ENCODE measurements at places on chromosomes 16 and 17.

DNA sequence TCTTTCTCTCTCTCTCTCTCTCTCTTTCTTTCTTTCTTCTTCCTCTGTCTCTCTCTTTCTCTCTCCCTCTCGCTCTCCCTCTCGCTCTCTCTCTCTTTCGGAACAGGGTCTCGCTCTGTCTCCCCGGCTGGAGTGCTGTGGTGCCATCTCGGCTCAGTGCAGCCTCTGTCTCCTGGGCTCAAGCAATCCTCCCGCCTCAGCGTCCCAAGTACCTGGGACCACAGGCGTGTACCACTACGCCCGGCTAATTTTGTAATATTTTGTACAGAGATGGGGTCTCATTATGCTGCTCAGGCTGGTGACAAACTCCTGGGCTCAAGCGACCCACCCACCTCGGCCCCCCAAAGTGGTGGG is 12.7 kb upstream of the KLHDC4 start:
- no peak for DNase-seq

GRCh38 chr17:76446449-76447231 is 6.3 kb downstream of the UBE2O start:
- peak; percentile 81 for DNase-seq

DNA sequence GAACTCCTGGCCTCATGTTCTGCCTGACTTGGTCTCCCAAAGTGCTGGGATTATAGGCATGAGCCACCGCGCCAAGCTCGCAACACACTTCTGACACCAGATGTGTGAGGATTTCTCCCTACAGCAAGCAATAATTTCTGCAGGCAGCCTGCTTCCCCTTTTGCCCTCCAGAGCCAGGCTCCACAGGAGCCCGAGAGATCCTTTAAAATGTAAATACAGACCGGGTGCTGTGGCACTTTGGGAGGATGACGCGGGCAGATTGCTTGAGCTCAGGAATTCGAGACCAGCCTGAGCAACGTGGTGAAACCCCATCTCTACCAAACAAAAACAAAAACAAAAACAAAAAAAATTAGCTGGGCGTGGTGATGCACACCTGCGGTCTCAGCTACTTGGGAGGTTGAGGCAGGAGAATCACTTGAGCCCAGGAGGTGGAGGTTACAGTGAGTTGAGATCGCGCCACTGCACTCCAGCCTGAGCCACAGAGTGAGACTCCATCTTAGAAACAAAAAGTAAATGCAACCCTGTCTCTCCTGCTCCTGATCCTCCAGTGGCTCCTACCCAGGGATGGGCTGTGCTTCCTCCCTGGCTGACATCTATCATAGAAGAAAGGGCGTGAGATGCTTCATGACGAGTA is 14.7 kb downstream of the C16orf96 start:
- no peak for DNase-seq

- no peak for DNase-seq
Measured at GRCh38 chr17:49836111-49837030, 11.5 kb downstream of the TAC4 start.

DNA sequence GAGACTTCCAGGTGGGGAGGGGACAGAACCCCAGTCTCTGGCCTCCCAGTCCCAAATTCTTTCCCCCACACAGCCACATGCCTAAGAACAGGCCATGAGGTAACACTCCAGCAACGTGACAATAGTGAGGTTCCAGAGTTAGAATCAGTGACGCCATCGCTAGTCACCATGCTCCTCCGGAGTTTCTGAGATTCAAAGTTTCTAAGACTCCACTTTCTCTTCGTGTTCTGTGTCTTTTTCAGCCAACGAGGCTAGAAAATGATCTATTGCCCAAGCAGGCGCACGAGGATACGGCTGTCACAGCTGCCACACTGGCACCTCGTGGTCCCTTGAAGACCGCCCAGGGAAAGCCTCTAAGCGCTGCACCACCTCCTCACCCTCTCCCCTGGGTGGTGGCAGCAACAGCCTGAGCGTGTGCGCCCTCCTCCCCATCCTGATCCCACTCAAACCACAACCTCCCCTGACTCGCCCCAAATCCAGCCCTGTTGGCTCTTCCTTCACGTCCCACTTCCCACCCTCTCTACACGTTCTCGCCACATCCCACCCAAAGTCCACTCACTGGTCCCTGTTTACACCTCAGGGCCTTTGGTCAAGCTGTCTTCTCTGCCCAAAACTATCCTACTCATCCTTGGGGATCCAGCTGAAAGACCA is 1.0 kb downstream of the MCRIP1 start:
- no peak for DNase-seq

GRCh38 chr16:71354156-71354555 is 4.4 kb upstream of the CALB2 start:
- DNase-seq, result no peak

DNA sequence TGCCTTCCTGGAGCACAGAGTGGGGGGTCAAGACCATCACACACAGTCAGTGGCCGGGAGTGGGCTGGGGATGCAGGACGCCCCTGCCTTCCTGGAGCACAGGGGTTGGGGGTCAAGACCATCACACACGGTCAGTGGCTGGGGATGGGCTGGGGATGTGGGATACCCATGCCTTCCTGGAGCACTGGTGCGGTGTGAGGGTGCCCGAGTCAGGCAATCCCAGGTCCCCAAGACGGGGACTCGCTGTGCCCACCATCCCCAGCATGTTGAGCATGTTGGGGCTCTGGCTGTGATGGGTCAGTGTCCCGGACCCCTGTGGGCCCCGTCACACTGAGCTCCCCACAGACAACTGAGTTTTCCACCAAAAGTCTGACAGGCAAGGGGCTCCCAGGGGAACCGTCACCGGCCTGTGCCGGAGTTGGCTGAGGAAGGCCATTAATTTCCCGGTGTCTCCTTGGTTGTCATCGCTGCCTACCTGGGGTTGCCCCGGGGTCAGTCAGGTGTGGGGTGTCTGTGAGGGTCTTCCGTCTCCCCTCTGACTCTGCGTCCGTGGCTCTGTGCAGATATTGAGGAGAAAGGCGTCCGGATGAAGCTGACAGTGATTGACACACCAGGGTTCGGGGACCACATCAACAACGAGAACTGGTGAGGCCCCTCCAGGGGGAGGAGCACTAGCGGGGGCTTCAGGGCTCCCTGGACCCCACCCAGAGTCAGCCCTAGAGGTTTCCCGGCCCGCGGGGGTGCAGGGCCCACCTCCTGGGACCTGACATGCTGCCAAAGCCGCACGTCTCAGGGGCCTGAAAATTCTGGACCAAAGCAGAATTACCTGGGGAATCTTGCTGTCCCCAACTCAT is 347.1 kb downstream of the SEC14L1 start:
- no peak for DNase-seq

- DNase-seq, result no peak
Measured at GRCh38 chr17:48639136-48639535, 13.0 kb upstream of the HOXB9 start.

- no peak for DNase-seq
Measured at GRCh38 chr17:29571486-29571882, 3.0 kb downstream of the TP53I13 start.

GRCh38 chr17:82314727-82315605 is 2.4 kb downstream of the CD7 start:
- no peak for DNase-seq

- DNase-seq, result no peak
Measured at GRCh38 chr17:19760746-19761145, 12.6 kb upstream of the ALDH3A1 start.

DNA sequence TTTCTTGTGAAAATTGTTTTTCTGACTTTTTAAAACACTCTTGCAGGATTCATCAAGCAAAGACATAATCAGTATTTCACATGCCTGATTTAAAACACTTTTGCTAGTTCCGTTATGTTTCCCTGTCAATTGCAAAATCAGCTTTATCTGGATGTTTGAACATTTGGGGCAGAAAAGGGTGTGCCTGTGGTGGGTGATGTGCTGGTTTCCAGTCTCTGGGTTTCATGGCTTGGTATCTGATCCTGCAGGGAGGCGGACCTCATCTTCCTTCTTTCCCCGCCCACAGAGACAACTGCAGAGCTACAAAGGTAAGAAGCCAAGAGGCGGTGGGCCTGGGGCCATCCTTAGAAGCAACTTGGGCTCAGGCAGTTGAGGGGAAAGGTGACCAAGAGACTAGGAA is 41.8 kb downstream of the NLRC5 start:
- DNase-seq, result no peak

DNA sequence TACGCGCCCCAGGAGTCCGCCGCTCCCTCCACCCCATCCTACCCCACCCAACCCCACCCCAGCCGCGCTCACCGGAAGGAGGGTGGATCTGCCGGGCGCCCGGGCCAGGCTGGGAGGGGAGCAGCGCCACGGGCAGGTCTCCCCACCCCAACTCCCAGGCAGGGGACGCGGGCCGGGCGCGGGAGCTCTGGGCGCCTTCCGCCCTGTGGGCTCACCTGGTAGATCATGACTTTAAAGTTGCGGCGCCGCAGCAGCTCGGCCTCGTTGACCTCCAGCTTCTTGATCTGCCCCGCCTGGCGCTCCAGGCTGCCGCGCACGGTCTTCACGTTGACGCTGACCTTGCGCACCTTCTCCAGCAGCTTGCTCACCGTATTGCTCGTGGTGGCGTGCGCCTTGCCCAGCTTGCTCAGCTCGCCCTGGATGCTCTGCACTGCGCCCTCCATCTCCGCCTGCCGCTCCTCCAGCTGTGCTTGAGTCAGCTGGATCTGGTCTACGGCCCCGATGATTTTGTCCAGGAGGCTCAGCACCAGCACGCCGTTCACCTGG is 571 bp downstream of the CAVIN1 start:
- no peak for DNase-seq

- DNase-seq, result no peak
Measured at GRCh38 chr16:88746506-88746905, 38.5 kb downstream of the PIEZO1 start.

- DNase-seq, result no peak
Measured at GRCh38 chr16:60586493-60586892, 1449.7 kb downstream of the CDH8 start.

- no peak for DNase-seq
Measured at GRCh38 chr17:63476459-63476853, 405 bp upstream of the ACE start.

DNA sequence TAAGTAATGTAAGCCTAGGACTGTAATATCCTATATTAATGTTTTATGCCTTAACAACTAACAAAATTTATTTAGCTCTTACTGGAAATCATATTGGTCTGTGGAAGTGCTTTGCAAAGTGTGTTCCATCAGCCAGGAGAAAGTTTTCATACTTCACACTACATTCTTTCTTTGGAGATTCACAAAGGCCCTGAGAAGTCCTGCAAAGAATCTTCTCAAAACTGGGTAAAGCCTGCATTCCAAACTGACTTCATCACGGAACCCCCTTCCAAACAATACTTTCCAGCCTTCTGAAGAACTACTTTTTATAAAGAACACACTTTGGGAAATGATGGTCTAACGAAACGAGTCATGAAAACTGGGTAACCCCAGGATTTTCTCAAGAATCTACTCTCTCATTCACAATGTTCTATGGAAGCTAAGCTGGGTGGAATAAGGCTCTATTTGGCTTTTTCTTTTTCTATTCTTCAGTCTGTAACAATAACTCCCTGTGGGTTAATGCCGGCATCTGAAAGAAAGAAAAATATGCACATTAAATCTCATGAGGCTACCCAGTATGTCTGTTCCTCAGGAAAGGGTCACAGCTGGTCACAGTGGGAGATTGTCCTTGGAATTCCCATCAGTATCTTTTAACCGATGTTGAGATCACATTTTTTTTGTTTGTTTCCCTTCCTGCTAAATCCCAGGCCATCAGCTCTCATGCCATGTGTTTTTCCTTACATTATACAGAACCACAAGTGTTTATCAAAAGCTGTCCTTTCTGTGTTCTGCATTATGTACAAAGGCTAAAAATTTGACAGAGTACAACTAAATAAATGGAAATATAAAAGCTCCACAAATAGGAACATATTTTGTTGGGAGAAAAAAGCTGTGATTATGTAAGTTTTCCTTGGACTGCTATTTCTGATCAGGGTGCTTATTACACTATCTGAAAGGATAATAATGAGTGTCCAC is 12.8 kb upstream of the AKAP1 start:
- DNase-seq, result no peak

GRCh38 chr16:14303639-14304394 is 232.7 kb downstream of the MRTFB start:
- DNase-seq, result no peak

GRCh38 chr17:12857592-12857991 is 68.3 kb downstream of the ARHGAP44 start:
- no peak for DNase-seq

GRCh38 chr16:68644715-68645493 is at the start of gene CDH3:
Gene CDH3, plus strand, starts transcription at chr16:68645310. Its CDS starts 70 bp downstream, at chr16:68645380.
- peak; percentile 66 for DNase-seq

All from epithelial cell of prostate (primary cell).